Stimulated activated CD4-positive, alpha-beta T cell treated with anti-CD3 and anti-CD28 coated beads, Interleukin-1b, Interleukin-23, amount 100 ng/mL, for 1 hour (primary cell): ENCODE measurements at places on chromosomes 4 and X.

- DNase-seq: no peak
These were observed 81.5 kb downstream of the PPP3CA start for GRCh38 chr4:101265816-101266172.

GRCh38 chrX:118254611-118255010, 91.3 kb upstream of the WDR44 start:
- DNase-seq: no peak

DNA sequence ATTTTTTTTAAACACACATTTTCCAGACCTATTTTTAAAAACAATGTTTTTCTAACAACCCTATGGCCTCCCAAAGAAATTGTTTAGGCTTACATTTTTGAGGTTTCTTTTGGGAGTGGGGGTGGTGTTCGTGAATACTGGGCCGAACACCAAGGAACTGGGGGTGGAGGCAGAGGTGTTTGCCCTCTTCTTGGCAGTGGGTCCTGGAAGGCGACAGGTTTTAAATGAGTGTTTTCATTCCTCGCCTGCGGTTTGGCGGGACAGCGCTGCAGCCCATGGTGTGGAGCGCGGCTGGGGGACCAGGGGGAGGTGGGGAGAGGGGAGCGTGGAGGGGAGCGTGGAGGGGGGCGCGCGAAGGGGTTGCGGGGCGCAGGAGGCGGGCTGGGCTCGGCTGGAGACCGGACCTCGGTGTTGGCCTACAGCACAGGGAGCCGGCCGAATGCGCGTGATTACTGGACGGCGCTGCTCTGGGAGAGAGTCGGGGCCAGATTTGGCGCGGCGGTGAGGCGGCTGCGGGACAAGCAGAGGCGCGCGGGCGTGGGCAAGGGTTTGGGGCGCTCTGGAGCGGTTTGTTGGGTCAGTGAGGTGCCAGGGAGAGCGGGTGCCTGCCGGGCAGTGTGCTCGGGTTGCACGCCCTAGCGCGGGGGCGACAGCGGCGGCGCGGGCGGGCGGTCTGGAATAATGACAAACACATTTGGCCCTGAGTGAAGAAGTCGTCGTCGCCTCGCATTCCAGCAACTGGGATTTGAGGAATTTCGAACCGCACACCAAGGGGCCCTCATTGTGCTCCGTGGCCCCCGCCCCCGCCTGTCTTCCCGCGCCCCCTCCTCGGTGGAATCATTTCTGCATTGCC, 764 bp downstream of the PDGFRA start:
- no peak for DNase-seq

DNA sequence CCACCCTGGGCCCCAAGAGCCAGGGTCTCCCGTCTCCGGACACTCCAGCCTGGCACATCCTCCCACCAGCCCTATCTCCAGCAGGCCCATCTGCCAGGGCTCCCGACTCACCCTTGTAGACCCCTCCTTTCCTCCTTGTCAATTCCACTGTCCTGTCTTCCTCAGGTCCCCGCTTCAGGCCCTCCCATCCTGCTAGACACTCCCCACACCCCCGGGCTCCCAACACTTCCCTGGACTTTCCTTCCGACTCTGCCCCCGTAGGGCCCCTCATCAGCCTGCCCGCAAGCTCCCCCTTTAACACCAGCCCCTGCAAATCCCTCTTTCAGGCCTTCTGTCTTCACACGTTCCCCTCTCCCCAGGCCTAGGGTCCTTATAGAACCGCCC, 1.1 kb downstream of the PRAF2 start:
- DNase-seq: no peak

DNA sequence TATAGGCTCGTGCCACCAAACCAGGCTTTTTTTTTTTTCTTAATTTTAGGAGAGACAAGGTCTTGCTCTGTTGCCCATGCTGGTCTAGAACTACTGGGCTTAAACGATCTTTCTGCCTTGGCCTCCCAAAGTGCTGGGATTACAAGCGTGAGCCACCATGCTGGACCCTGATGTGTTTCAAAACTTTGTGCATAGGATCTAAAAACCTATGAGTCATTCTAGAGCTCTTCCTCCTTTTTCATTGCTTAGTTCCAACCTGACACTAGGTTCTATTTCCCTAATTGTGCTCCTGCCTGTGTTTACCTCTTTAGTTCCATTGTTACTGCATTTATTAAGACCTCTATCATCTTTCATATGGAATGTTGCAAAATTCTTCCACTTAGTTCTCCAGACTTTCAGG, 57.3 kb downstream of the HPGD start:
- no peak for DNase-seq

GRCh38 chrX:103211012-103211715, 3.7 kb upstream of the BEX4 start:
- no peak for DNase-seq

DNA sequence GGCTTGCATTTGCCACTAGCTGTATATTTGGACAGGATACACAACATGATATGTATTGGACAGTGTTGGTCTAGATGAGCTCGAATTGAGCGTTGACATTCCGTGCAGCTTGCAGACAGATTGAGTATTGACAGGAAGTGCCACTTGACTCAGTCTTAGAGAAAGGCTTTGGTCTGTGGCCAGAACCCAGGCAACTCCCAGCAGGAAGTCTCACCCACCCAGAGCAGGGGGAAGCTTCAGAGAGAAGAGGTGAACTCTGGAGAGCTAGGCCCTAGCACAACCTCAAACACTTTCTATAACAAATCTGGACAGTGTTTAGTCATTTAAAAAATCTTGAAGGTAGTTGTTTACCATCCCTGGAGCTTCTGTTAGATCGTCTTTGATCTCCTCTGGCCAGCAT, 280.5 kb downstream of the FBXW7 start:
- DNase-seq: no peak

GRCh38 chrX:124475358-124475757, 129.0 kb downstream of the SH2D1A start:
- DNase-seq: no peak

DNA sequence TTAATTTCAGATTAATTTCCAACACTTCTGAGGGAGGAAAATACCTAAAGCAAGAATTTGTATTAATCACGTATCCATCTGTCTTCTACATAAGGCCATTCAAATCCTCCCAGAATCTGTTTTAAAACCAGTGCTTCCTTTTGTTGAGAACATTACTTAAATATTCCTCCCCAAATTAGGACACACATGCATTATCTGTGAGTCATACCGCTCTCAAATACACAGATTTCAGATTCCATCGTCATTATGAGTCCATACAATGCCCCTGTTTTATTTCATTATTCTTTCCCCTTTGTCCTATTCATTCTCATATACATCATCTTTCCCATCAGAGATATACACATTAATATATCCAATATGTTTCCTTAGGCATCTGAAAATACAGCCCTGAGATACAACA, 57.3 kb upstream of the PRSS12 start:
- no peak for DNase-seq

GRCh38 chrX:63250253-63250868, 100.8 kb downstream of the SPIN4 start:
- DNase-seq: no peak

GRCh38 chr4:186592445-186592844, 37.1 kb upstream of the MTNR1A start:
- DNase-seq: no peak
